ENCODE measurements at places on chromosomes 16 and 17. TPM values are rescaled to one million over a fixed set of nuclear protein-coding genes. Genes with fewer than 3 reads are reported as not detected.

The TBC1D3D gene
- not detected for total RNA-seq

The ZCCHC14 gene
- total RNA-seq = 3.1 TPM

The MAPT gene
- under 0.01 TPM for total RNA-seq

The SHCBP1 gene
- 5.6 TPM for total RNA-seq

The EDC4 gene
- 32.7 TPM for total RNA-seq

The GSE1 gene
- total RNA-seq = 18.3 TPM

The ATP2C2 gene
- total RNA-seq = not detected

The ABCA6 gene
- total RNA-seq = 17.1 TPM

The RAB34 gene
- total RNA-seq = 167 TPM

The PLXDC1 gene
- 1.1 TPM for total RNA-seq

The TLCD3A gene
- total RNA-seq = 33.8 TPM

The TNFRSF17 gene
- total RNA-seq = not detected

The TMEM92 gene
- total RNA-seq = not detected

The EXOC3L1 gene
- total RNA-seq = under 0.01 TPM

The PRR29 gene
- 0.85 TPM for total RNA-seq

The ATAD5 gene
- total RNA-seq = 1.1 TPM

The PNMT gene
- not detected for total RNA-seq

The MC1R gene
- 6.5 TPM for total RNA-seq

The FAM171A2 gene
- 4.8 TPM for total RNA-seq

The CCDC154 gene
- total RNA-seq = 1.4 TPM

The C17orf100 gene
- total RNA-seq = 0.38 TPM

The SLFN14 gene
- not detected for total RNA-seq

The HS3ST3A1 gene
- 4.8 TPM for total RNA-seq

The HDAC5 gene
- total RNA-seq = 56.7 TPM

The KRT33A gene
- total RNA-seq = not detected

The CMTM2 gene
- total RNA-seq = not detected

The CNGB1 gene
- total RNA-seq = not detected

The KRT12 gene
- not detected for total RNA-seq

The GNAO1 gene
- under 0.01 TPM for total RNA-seq

The FOXL1 gene
- 30.2 TPM for total RNA-seq

The SMTNL2 gene
- total RNA-seq = under 0.01 TPM

The CRYM gene
- total RNA-seq = 0.28 TPM

The NR1D1 gene
- 0.77 TPM for total RNA-seq

The MPP2 gene
- 2.9 TPM for total RNA-seq

The SLC35G3 gene
- not detected for total RNA-seq

The ZNF597 gene
- total RNA-seq = 2.7 TPM
